Astrocyte (in vitro differentiated cells and primary cell): ENCODE measurements at places on chromosomes 3 and 15. TPM values are rescaled to one million over a fixed set of nuclear protein-coding genes. Genes with fewer than 3 reads are reported as not detected.

The TMCO5A gene
- not detected in 2 replicates for total RNA-seq

The TMEM158 gene
- 11.5 and 14.1 TPM in 2 replicates for total RNA-seq

The TRPM1 gene
- not detected in 2 replicates for total RNA-seq

The SPATA12 gene
- not detected in 2 replicates for total RNA-seq

The COL6A5 gene
- total RNA-seq: 0.02 and 0.05 TPM in 2 replicates
